ENCODE measurements at places on chromosomes 4 and X.
A peak's percentile ranks its signal among the peaks of the same experiment; 100 is the strongest.

DNA sequence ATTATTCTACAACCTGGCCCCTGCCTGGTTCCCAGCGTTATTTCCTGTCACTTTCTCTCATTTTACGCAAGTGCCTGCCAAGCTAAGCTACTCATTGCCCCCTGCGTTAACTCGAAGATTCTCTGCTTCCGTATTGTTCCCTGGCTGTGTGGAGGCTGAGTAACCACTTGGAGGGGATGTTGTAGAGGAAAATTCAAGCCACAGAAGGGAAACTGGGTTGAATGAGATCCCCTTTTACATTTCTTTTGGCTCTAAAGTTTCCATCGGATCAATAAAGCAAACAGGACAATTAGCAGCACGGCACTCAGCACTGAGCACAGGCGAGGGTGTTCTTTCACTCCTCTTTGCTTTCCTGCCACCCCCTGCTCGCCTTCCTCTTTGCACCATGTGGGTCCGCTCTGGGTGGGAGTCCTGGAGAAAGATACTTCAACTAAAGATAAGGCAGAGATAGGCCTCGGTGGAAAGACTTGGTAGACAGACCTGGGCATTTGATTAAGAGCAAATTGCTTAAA, 4.2 kb upstream of the TMSB4X start:
- DNase-seq, result no peak

GRCh38 chr4:10491401-10491800, 34.2 kb upstream of the ZNF518B start:
- no peak for DNase-seq

DNA sequence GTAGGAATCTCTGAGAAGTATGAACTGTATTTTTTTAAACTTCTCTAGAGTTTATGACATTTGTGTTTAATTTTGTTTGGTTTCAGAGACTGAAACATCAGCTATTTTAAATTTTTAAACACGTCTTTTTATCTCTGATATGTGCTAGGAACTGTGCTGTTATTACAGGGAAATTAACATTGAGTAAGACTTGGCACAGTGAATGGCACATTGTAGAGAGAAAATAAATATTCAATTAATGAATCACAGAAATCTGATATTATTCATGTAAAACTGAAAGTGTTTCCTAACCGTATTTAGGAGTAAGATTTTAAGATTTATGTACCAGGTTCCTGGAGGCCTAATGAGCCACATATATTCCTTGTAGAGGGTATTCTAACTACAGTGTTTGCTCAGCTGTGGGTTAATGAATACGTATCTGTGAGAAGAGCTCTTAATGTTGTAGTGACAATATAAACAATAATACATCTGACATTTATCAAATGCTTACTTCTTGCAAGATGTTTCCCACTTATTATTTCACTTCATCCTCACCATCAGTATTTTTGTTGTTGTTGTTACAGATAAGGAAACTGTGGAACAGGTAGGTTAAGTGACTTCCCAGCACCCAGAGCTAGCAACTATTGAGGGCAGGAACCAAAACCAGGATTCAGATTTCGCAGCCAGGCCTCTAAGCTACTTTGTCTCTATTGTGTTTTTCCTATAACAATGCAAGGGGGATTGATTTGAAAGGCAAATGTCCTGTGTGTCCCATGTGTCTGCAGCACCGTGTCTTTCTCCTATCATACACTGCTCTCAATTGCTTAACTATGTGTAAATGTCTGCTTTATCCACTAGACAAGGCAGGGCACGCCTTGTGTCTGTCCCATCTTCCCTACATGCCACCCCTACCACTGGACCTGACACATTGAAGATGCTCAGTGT, 121.1 kb upstream of the FAM9C start:
- DNase-seq, result no peak

DNA sequence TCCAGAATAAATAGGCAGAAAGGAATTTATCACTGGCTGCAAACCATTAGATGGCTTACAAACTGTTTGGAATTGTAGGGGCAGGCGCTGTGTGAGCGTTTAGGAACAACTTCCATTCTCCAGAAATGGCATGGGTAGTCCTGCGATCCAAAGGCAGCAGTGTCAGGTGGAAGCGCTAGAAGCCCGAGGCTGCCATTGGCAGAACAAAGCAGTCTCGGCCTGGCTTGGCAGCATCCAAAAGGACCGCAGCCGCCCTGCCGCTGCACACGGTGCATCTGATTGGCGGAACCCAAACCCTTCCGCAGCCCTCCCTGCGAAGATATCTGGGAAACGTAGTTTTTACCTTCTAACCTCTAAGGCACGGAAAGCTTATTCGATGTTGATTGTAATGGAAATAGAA, 23.6 kb upstream of the YTHDC1 start:
- peak; percentile 72 for DNase-seq

DNA sequence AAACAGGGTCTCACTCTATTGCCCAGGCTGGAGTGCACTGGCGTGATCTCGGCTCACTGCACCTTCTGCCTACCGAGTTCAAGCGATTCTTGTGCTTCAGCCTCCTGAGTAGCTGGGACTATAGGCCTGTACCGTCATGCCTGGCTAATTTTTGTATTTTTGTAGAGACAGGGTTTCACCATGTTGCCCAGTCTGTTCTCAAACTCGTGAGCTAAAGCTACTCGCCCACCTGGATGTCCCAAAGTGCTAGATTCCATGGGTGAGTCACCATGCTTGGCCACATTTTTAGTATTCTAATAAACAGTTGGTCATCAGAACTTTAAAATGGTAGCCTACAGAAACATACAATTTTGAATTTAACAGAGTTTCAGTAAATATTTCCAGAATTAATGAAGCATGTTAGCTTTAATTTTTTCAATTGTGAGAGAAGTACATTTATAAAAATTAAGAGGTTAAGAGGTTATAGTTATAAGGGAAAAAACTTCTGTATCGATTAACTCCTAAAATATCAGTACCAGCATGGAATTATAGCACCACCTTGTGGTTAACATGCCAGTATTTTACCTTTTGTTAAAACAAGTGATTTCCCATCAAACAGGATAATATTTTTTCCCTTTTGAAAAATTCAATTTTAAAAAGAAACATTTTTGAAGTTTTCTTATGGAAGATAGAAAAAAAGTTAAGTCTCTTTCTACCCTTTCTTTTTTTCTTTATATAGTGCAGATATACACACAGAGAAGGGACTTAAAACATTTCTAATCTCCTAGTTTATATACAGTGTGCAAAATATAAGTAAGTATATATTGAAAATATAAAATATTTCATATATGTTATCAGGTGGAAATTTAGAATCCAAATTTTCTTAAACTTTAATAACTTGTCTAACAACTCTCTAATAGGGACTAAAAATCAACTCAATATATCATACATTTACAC, 35.4 kb downstream of the CEP44 start:
- peak; percentile 47 for DNase-seq

DNA sequence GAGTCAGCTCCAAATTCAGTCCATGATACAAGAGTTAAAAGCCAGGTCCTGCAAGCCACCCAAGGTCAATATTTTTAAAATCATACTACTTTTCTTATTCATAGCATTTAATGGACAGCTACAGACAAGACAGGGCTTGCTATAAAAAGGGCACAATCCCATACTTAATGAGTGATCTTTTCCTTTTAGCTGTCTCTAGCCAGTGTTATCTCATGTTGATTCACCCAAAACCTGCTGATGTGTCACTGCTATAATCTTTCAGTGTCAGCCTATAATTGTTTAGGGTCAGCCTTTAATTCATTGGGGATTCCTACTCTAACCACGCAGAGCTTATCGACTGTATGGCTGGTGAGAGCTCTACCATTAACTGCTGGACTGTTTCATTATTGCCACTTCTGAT, 51.2 kb upstream of the HCCS start:
- DNase-seq, result no peak

GRCh38 chr4:7862561-7863192, 77.0 kb downstream of the AFAP1 start:
- no peak for DNase-seq

DNA sequence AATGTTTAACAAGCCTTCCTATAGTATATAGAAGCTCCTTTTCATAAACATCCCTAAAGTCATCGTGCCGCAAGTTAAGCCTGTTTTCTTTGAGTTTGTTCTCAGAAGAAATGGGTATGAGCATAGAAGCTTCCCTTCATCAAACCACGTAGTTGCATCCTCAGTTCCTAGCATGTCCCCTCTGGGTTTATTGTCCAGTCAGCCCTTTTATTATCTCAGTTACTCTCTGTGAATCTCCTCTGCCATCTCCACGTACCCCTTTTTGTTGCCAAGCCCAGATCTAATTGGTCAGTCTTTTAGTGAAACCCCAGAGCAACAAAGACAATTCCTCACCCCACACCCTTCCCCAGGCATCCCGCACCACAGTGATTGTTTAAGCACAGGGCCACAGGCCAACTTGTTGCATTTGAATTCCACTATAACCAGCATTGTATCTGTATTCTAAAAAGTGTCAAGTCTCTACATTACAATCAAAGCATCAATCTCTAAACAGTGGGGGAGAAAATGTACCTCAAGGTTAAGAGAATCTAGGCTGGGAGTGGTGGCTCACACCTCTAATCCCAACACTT, 12.4 kb upstream of the TRIM2 start:
- no peak for DNase-seq

GRCh38 chr4:124504431-124504830, 208.1 kb downstream of the ANKRD50 start:
- DNase-seq, result no peak

DNA sequence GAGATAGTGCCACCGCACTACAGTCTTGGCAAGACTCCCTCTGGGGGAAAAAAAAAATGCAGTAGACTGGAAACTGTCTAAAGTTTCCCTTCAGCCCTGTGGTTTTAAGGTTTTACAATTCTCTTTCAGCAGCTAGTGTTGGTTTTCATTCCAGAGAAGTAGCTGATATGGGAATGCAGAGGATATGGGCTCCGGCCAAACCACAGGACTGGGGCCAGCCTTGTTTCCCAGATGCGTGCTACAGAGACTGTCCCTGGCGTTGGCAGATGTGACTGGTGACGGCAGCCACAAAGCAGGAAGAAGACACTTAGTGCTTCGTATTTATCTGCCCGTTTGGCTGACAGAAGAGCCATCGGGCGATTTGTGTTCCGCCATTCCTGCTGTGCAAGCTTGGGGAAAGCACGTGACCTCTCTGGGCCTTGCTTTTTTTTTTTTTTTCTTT, 43.2 kb downstream of the ZBTB49 start:
- DNase-seq, result peak; percentile 95

DNA sequence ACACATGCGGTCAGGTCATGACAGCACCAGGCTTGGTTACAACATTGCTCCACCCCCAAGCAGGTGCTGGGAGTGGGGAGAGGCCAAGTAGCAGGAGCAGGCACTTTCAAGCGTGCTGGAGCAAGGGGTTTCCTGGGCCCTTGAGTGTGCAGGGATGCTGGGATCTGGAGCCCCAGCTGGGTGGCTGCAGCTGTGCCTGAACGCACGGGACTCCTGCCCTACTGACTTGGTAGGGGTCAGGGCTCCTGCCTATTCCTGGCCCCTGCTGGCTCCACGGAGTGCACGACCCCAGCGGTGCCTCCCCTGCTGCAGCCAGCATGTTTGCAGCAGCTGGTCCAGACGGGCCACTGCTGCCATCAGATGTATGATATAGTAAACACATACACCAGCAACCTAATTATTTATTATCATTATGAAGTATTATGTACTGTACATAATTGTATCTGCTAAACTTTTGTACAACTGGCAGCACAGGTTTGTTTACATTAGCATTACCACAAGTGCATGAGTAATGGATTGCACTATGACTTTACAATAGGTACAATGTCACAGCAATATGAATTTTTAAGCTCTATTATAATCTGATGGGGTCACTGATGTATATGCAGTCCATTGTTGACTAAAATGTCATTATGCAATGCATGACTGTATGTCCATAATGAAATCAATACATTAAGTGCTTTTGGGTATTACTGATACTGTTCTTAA, 620.6 kb downstream of the RAPGEF2 start:
- DNase-seq, result no peak

- DNase-seq, result peak; percentile 64
Measured at GRCh38 chr4:109803924-109804571, 2.2 kb upstream of the CFI start.

DNA sequence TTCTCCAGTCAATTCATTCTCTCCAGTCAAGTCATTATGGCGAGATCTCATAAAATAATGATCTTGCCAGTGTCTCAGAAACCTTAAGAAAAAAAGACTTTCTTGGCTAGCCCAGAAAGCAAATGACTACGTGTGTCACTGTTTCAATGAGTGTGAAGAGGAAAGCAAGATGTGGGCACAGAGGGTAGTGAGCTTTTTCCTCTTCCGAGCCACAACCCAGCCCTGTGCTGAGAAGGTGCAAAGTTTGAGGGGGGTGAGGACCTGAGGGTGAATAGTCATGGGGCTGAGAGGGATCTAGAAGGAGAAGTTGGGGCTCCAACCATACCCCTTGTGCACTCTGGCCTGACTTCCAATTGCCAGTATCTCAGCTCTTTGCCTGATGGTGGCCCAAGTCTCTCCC, 85.6 kb upstream of the EGFL6 start:
- no peak for DNase-seq

DNA sequence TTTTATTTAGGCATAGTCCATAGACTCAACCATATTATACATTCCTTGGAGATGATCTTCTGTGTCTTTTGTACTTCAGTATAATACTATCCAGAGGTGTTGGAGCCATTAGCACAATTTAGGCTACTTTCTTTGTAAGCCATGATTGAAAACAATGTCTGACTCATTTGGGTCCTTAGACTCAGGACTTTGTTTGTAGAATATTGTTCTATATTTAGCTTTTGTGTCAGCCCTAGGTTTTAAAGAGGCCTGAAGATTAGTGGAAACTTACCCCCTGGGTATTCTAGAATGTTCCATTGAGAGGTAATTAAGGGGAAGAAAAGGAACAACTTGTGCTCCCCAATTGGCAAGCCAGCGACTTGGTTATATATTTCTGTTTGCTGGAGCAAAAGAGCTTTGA, 145.2 kb upstream of the SCML1 start:
- DNase-seq, result peak; percentile 39

GRCh38 chrX:38275615-38276014, 51.7 kb downstream of the RPGR start:
- DNase-seq, result peak; percentile 23

DNA sequence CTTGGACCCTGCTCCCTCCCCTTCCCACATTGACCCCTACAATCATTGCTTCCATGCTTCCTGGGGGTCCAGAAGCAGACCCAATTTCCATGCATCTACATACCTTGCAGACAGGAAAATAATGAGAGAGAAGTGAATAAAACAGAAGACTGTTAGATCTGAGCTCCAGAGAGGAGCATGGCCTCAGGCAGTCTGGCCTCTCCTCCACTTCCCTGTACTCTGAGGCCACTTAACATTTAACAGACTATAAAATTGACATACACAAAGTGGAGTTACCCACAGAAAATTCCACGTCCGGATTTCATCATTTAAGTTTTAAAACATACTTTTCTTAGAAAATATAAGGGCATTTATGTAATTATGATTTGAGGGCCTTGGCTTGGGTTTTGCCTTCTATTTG, 2.1 kb upstream of the PRSS12 start:
- DNase-seq, result no peak

GRCh38 chr4:7960790-7961655, 21.4 kb upstream of the AFAP1 start:
- peak; percentile 55 for DNase-seq
